ENCODE measurements at places on chromosomes 11 and 22.

- no peak for DNase-seq
Measured at GRCh38 chr22:43289976-43290721, 53.0 kb downstream of the SCUBE1 start.

DNA sequence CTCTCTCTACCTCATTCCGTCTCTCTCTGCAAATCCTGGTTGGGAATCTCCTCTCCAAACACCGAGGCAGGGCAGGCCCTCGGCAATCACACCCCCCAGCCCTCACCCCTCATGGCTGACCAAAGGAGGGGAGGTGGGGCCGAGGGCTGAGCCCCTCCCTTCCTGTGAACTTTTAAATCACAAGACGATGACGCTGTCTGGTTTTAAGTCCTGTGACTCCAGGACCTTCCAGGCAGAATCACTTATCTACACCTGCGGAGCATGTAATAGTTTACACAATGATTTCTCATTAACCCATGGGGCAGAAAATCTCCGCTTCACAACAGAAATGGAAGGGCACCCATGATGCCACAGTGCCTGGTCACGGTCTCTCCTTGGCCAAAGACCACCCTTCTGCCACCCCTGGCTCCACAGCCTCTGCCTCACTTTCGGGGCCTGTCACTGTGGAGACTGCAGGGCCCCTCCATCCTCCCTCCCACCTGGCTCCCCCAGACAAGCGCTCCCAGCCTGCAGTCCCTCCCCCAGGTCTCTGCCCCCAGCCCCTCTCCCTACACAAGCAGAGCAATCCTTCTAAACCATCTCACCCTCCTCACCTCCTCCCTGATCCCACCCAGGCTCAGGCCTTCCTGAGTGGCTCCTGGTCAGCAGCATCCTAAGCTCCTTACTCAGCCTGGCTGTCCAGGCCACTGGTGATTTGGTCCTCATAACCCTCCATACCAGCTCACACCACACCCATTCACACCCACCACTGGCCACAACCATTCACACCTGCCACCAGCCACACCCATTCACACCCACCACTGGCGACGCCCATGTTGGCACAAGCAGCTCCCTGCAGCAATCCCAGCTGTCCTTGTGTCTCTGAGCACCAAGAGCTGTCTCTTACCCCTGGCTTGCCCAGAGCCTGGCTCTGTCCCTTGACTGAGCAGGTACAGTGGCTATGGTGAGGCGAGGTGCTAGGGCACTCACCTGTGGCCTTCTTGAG lies 30.7 kb upstream of the ARFGAP3 start:
- no peak for DNase-seq

GRCh38 chr11:114059278-114059983 lies at the start of gene ZBTB16:
ZBTB16 (plus strand) TSS chr11:114059711; CDS start chr11:114063301, 3,590 bp downstream.
- DNase-seq: peak; percentile 91

GRCh38 chr11:123143921-123144320 lies 51.1 kb downstream of the CLMP start:
- no peak for DNase-seq

DNA sequence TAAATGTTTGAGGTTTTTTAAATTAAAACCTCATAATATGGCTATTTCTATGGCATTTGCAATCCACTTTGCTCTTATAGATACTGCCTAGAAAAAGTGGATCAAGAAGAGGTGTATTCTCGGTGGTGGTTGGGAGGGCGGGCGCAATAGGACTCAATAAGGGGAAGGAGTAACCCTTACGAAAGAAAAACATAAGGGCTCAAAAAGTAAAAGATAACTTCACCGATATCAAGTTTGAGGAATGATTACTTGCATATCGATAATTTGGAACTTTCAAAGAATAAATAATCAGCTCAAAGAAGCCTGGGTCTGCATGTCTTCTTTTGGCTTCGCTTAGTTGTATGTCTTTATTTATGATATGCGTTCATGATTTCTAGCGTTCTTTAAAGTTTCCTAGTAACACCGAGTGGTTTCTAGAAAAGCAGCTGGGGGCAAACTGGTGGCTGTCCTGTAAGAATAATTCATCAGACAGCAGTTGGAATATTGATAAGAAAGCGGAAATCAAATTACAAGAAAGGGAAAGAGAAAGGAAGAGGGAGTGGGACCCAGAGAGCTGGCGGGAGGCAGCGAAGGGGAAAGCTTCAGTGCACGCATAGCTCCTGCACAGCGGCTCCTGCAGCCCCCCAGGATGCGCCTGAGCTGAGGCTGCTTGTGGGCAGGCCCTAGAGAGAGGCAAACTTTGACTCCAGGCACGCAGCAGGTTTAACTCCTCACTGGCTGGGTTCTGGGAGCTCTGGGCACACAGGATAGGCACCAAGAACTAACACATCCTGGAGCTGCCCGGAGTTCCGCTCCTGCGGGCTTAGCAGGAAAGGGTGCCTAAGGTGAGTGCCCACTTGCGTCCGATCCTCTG lies 9.1 kb upstream of the FLI1 start:
- no peak for DNase-seq

DNA sequence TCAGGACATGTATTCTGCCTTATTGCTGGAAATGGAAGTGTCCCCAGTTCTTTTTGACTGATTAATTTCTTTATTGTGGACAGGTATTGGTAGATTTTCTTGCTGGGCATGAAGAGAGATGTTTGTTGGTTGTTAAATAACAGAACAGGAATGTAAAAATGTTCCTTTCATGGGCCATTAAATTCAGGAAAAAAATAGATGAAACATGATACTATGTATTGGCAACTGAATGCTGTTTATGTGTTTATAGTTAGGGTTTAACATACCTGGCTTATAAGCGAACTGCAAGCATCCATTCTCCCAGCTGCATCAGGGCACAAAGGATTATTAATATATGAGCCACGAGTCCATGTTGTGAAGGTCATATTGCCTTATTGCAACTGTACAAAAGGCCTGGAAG lies 368.5 kb downstream of the NELL1 start:
- no peak for DNase-seq

All from gastrocnemius medialis (tissue), 4 donors.